ENCODE measurements at places on chromosomes 6 and 20.

DNA sequence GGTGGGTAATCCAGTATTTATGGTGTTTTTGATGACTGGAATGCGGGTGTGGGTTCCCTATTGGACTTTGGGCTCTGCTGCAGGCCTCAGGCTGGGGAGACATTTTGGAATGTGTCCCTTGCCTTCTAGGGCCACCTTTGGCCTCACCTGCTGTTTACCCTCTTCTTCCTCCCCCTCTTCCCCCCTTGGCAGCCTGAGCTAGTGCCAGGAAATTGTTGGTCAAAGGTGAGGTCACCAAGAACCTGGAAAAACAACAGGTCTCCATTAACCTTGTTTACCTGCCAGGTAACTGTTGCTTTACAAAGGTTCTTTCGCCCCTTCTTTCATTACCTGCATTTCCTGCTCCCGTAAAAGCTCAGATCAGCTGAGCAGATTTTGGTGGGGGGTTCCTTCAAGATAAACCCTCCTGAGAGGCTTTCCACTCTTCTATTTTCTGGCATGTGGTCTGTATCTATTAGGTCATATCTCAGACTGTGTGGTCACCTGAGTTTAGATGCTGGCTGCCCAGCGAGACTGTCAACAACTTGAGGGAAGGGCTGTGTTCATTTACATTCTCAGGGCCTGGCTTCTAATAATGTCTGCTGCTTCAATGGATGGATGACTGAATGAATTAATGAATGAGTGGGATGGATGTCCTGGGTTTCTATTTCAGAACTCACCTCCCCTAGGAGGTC lies 34.7 kb downstream of the VEGFA start:
- no peak for DNase-seq

GRCh38 chr6:80029470-80029869 lies 25.0 kb downstream of the TTK start:
- no peak for DNase-seq

DNA sequence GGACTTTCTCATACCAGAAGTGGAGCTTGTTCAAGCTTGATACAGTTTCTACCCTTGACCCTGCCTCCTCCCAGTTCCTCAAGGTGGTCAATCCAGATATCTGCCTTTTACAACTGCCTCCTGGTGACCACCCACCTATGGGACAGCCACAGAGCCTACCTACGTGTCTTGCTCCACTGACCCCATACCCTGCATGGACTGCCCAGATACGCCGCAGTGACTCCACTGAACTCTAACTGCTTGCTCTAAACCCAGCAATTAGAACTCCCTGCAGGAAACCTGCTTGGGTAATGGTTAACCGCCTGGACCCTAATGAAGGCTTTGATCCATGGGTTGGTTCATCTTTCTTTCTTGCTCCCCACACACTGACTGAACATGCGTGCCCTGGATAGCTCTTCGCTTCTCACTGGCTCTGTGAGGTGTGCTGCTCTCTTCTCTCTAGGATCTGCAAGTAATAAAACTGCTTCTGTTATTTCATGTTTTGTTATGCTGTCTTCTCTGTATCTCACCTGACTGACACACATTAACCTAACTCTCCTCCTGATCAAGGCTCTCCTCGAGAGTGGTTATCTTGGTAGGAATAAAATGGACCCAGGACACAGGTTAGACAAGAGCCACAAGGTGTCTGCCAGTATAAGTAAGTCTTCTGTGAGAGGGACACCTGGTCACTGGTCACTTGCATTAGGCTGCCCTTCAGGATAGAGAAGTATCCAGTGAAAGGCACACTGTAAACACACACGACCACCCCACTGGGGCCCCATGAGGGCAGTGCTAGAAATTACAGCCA lies 79.2 kb downstream of the CHD6 start:
- DNase-seq = no peak

DNA sequence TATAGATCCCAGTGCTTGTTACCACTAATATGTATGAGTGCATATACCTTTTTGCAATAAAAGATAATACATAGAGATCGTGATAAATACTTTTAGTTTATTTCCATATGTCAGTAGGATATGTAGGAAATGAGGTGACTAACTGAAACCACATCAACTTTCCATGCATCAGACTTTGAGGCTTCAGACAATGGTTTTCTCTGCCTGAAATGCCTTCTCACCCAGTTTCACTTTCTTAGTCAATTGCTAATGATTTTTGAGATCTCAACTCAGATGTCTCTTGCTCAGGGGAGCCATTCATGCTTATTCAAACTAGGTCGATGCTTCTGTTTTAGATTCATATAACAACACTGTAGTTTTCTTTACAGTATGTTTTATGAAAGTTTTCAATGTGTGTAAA lies 626.6 kb upstream of the ADGRB3 start:
- no peak for DNase-seq

GRCh38 chr6:155850408-155850841 lies 394.8 kb upstream of the NOX3 start:
- no peak for DNase-seq

GRCh38 chr6:113287396-113287795 lies 569.7 kb upstream of the MARCKS start:
- no peak for DNase-seq

GRCh38 chr6:38080360-38080759 lies 260.8 kb downstream of the ZFAND3 start:
- no peak for DNase-seq

DNA sequence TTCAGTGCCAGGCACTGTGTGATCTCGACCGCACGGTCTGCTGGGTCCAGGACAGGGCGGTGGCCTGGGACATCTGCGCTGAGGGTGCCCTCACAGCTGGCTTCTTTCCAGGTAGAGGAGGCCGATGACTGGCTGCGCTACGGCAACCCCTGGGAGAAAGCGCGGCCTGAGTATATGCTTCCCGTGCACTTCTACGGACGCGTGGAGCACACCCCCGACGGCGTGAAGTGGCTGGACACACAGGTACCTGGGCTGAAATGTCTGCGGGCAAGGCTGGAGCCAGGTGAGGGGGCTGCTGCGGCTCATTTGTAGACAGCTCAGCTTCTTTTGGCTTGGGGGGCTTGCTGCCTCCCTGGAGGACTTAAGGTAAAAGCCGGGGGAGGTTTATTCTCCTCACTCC lies 26.6 kb downstream of the PYGB start:
- no peak for DNase-seq

GRCh38 chr20:37776526-37776925 lies 82.7 kb downstream of the CTNNBL1 start:
- DNase-seq = no peak

DNA sequence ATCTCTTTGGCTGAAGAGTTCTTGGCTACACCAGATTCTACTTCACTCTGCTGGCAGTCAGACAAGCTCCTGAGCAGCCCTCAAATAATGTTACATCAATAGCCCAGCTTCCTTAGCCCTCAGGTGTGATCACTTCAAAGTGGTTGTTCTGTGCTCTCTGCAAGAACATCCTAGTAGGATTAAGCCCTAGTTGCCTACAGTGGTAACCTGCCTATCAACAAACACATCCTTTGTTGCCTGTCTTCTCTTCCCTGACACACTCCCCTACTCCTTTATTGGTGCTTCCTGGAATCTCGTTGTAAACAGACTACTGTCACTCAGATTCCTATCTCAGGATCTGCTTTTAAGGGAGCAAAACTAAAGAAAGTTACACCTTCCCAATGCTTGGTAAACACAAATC lies 45.1 kb upstream of the TASP1 start:
- DNase-seq = no peak

DNA sequence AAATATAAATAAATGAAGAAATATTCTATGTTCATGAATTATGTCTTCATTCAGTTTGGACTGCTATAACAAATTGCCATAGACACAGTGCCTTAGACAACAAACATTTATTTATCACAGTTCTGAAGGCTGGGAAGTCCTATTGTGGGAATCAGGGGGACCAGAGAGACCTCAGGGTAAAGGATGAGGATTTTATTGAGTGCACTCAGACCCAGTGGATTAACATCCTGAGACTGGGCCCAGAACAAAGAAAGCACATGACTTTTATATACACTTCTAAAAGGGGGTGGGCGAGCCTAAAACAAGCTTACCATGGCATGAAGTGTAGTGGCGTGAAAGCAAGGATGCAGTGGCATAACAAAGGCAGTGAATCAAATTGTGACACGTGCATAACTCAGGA lies 26.9 kb upstream of the CBLN4 start:
- no peak for DNase-seq

DNA sequence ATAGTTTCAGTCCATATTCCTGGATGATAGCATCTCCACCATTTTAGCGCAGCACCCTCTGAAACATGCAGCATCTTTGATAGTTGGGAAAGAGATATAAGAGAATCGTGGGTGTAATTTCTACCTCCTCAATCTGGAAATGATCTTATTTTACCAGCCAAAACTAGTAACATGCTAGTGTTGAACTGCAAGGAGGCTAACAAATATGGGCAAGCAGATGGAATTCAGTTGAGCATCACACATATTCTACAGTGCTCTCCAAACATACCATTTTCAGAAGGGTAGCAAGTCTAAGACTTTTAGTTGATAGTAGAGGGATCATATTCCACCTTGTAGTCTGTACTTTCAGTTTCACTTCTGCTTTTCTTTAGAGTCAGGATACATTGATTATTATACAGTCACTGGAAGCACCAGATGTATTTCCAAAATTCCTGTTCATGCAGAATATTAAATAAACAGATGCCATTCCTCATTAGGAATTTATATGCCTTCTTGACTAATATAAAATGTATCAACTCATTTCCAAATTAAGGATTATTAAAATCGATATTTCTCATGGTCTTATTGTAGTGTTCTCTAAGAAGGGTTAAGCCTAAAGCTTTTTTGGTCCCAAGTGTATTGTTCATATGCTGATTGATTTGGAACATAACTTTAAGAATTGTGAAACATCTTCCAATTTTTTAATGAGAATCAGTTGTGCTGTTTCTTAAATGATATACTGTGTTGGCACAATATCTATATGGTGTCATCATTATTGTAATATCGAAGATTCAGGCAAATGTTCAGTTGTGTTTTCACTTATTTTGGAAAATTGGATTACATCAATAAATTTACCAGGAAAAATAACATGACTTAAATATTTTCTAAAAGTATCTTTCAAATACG lies 362.0 kb downstream of the CENPW start:
- no peak for DNase-seq

- peak; percentile 38 for DNase-seq
These were observed 44.3 kb downstream of the OSTM1 start for GRCh38 chr6:108030211-108030610.

- no peak for DNase-seq
These were observed 22.4 kb downstream of the SASH1 start for GRCh38 chr6:148365041-148365440.

- no peak for DNase-seq
These were observed 212.6 kb downstream of the MOXD1 start for GRCh38 chr6:132188556-132189264.

DNA sequence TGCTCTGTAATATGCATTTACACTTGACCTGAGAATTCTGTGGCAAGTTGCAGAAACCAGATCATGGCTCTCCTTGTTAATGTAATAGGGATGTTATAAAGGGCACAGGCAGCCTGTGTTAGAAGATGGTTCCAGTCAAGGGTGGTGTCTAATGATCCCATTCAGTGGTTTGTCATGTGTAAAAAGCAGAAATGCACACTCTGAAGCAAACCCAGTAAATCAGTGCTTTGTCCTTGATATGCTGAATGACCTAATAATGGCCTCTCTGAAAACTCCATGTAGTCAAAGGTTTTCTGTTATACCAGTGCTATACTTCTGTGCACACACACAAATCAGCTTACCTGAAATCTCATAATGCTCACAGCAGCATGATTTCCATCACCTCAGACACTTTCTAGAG lies 66.2 kb downstream of the SOBP start:
- no peak for DNase-seq
